ENCODE measurements at places on chromosomes 3 and 15.

- DNase-seq, result no peak
These were observed 54.7 kb downstream of the ETV5 start for GRCh38 chr3:186053954-186054791.

DNA sequence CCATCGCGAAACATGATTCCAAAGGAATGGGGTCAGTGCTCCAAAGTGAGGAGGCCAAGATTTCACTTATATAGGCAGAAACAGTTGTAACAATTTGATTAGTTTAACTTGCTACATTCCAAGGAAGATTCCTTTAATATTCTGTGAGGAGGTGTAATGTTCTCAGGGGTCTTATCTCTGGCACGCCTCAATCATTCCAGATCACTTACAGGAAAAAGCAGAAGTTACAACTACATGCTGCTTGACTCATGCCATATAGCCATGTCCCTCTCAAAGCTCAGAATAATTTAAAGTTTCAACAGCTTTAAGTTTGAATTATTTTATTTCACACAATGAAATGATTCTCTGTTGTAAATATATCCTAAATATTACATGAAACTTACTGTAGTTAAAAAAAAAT lies 3.5 kb upstream of the FYTTD1 start:
- DNase-seq, result no peak

DNA sequence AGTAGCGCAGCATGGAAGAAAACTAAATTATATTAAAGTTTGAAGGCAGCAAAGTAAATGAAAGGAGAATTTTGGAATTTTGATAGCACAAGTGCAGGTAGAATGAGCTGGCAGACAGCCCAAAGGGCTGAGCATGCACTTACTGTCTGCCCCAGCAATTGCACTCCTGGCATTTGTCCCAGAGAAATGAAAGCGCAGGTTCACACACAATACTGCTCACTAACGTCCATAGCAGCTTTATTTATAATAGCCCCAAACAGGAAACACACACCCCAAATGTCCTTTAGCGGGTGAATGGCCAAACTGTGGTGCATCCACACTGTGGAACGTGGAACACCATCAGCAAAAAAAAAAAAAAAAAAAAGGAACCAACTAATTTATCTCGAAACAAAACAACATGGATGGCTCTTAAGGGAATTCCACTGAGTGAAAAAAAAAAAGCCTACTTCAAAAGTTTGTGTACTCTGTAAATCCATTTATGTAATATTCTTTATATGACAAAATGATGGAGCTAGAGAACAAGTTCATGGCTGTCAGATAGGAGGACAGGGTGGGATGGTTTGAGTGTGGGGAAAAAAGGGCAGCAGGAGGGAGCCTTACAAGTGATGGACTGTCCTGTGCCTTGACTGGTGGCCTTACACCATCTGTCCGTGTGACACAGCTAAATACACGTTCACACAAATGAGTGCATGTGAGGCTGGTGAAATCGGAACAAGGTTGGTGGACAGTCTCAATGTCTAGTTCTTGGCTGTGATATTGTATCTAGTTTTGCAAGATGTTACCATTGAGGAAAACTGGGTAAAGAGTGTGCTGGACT lies 6.0 kb upstream of the TM2D3 start:
- no peak for DNase-seq

GRCh38 chr3:51374456-51374855 lies 10.6 kb upstream of the MANF start:
- no peak for DNase-seq

GRCh38 chr15:41581110-41581509 lies 22.1 kb downstream of the TYRO3 start:
- no peak for DNase-seq

- no peak for DNase-seq
These were observed 100.4 kb downstream of the DGKG start for GRCh38 chr3:186261638-186262037.

- DNase-seq, result no peak
These were observed 10.8 kb downstream of the CMTM8 start for GRCh38 chr3:32249184-32249782.

DNA sequence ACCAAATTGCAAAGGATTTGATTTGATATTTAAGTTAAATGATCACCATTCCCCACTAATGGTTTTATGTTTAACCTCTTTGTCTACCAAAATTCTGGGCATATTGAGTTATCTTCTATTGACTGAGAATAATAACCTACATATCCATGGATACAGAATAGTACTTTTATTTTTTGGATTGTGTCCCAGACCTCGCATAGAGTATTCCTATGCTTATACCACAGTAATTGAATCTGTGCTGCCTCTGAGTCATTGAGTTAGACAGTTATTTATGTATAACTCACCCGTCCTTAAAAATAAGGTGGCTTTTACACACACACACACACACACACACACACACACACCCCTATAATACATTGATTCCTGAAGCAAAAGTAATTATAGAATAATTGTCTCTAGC lies 690.1 kb upstream of the BCHE start:
- DNase-seq, result no peak

DNA sequence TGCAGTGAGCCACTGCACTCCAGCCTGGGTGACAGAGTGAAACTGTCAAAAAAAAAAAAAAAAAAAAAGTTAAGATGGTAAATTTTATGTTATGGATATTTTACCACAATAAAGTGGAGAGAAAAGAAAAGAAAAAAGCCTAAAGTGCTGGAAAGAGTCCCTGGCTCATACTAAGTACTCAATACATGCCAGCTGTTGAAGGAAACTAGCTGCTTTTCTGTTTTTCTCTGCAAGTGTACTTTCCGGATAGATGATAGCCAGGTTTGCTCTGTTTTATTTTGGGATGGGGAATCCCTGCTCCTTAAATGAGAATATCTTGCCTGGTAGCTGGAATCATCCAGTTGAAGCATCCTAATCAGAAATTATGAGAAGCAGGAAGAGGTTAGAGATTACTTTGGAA lies 10.9 kb downstream of the EID1 start:
- no peak for DNase-seq

GRCh38 chr3:31077826-31078225 lies 183.4 kb upstream of the GADL1 start:
- no peak for DNase-seq

DNA sequence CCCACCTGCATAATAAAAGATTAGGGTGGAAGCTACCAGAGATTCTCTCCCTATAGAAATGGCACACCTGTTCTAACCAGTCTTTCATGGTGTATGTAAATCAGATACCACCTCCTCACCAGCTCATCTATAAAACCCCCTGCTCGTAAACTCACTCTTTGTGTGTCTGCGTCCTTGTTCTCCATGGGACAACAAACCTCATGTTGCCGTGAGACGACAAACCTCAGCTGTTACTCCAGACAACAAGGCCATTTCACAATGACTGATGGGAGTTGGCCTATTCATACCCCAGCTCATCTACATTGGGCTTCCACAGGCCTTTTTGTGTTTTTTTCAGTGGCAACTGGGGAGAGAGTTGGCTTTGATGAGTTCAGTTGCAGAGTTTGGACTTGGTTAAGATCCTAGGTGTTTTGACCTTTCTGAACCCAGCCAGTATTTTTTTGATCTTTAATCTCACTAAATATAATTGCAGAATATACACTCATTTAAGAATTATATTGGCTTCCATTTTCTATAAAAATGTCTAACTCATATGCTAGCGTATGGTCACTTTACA lies 96.6 kb upstream of the LRIG1 start:
- DNase-seq, result no peak

GRCh38 chr15:58486062-58486461 lies 54.3 kb downstream of the LIPC start:
- DNase-seq, result no peak

DNA sequence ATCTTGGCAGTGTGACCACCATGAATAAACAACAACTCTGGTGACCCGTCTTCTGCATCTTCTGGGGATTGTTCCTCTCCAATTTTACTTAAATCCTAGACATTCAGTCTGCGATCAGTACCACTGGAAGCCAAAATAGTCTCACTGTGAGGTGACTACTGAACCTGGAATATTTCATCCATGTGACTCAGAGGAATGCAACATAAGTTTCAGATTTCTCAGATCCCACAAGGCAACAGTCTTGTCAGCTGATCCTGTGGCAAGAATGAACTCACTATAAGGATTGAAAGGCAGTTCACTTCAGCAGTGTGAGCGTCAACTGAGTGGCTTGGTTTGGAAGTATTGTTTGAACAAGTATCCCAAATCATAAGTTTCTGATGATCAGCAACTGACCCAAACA lies 13.2 kb downstream of the NSUN3 start:
- DNase-seq, result no peak

DNA sequence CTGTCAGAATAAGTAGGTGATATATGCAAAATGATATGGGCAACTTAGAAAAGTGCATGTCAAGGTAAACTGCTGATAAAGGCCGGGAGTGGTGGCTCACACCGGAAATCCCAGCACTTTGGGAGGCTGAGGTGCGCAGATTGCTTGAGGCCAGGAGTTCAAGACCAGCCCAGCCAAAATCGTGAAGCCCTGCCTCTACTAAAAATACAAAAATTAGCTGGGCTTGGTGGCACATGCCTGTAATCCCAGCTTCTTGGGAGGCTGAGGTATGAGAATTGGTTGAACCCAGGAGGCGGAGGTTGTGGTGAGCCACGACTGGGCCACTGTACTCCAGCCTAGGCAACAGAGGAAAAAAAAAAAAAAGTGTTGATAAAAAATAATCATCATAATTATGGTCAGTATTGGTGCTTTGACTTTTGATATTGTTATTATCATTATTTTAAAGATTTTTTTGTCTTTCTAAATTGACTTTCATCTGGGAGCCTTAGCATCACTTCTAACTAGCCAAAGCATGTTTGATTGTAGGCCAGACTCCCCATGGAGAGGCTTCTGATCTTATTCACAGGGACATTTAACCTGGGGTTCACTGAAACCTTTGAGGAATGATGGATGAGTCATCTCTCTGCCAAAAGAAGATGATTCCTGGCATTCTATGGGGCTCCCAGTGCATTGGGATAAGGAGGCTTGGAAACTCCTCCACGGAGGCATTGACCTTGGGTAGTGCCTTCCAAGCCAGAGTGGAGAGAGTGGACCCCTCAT lies 5.6 kb downstream of the ZBTB38 start:
- DNase-seq, result no peak

- no peak for DNase-seq
These were observed 1.1 kb upstream of the GK5 start for GRCh38 chr3:142226474-142226873.

DNA sequence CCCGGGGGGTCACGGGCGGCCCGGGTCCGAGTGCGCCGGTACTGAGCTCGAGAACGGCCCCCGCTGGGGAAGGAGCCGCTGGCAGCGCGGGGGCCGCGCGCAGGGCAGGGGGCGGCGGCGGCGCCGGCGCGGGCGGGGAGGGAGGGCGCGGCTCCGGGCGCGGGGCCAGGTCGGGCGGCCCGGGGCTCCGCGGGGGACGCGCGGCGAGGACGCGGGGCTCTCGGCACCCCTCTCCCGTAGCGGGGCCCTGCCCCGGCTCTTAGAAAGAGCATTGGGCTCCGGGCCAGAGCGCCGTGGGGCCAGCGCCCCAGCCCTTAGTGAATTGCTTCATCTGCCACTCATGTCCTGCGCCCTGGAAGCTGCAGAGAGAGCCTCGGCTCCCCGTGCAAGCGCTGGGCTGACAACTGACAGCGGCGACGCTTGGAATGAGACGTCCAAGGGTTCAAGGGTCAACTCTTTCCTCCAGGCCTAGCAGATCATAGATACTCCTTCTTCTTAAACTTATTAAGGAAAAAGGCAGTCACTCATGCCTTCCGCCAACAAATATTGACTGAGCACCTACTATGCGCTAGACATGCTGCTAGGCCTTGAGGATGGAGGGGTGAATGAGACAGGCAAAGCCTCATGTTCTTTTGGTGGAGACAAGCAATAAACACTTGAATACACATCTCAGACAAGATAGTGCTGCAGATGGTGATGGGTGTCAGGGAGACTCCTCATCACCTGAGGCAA lies 140.8 kb downstream of the SMAD6 start:
- DNase-seq, result no peak

GRCh38 chr3:126959921-126960603 lies 22.9 kb upstream of the PLXNA1 start:
- no peak for DNase-seq

- no peak for DNase-seq
These were observed 106.3 kb upstream of the PRICKLE2 start for GRCh38 chr3:64331605-64332004.

GRCh38 chr15:40512440-40512839 lies 41.7 kb downstream of the CHST14 start:
- no peak for DNase-seq

GRCh38 chr3:29644261-29644660 lies 363.4 kb downstream of the RBMS3 start:
- no peak for DNase-seq

DNA sequence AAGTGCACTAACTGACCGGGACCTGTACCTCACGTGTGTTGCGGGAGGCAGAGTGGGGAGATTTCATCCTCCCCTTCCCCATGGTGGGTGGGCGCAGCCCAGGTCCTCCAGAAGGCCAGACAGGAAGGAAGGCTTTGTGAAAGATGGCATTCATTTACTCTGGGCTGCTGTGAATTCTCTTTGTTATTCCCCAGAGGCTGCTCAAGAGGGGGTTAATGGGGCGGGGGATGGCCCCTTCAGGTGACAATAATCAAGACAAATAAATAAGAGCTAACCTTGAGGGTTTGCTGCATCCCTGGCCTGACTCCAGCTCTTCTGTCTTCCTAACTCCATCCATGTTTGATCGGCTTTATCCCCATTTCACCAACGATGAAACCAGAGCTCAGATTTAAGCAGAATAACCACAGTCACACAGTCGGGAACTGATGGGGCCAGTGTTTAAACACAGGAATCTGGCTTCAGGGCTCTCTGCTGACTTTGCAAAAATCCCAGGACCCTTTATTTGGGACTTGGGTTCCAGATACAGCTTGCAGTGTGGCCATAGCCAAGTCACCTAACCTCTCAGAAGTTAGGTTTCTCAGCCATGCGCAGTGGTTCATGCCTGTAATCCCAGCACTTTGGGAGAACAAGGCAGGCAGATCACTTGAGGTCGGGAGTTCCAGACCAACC lies 16.5 kb downstream of the PIF1 start:
- no peak for DNase-seq

GRCh38 chr15:70562906-70563305 lies 200.5 kb downstream of the UACA start:
- no peak for DNase-seq

DNA sequence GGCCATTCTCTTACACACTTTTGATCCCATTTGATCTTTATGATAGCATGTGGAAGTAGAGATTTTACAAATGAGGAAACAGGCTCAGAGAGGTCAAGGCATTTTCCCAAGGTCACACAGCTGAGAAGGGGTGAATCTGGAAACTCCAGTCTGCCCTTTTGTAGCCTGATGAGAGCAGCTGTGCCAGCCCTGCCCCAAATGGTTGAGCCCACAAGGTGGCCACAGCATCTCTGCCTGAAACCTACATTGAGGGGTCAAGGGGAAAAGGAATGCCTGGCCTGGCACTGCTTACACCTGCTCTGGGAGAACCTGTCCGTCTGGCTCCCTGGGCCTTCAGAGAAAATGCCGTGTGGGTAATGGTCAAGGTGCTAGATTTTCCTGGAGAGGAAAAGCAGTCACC lies 200.2 kb upstream of the LINGO1 start:
- no peak for DNase-seq

Measured in activated CD8-positive, alpha-beta memory T cell treated with anti-CD3 and anti-CD28 coated beads for 4 hours (primary cell).